ENCODE measurements at places on chromosomes 6 and 20. TPM values are rescaled to one million over a fixed set of nuclear protein-coding genes. Genes with fewer than 3 reads are reported as not detected.

DNA sequence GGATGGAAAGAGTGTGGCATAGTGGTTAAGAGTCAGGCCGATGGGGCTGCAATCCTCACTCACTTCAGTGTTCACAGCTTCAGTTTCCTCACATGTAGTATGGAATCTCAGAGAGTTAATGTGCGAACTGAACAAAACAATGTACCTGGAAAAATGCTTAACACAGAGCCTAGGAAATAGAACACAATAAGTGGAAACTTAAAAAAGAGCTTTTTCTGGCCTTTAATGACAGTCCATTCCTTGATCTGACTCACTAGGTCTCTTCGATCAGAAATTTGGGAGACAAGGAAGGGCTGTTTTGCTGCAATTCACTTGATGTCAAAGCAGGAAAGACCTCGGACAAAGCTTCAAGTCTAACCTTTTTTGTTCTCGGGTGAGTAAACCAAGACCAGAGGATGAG, 56.1 kb downstream of the KCNB1 start:
- DNase-seq = no peak

GRCh38 chr20:14696937-14697336, 359.5 kb upstream of the FLRT3 start:
- DNase-seq = no peak

- DNase-seq = no peak
These were observed 6.1 kb downstream of the RNF114 start for GRCh38 chr20:49942303-49942702.

DNA sequence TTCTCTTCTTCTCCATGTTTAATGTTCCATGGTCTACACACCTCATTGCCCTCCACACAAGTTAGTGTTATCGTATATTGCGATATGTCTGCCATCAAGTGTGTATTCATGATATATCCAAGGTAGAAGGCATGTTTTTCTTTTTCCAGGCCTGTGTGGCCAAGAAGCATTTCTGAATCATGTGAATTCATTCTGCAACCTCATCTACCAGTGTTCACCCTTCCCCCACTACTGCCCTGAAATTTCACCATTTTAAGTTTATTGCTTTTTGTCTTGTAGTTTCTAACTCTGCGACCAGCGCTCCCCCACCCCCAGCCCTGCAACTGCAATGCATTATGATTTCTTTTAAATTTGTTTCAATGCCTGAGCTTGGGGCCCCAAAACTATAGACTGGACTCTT, 618.0 kb upstream of the FLRT3 start:
- no peak for DNase-seq

DNA sequence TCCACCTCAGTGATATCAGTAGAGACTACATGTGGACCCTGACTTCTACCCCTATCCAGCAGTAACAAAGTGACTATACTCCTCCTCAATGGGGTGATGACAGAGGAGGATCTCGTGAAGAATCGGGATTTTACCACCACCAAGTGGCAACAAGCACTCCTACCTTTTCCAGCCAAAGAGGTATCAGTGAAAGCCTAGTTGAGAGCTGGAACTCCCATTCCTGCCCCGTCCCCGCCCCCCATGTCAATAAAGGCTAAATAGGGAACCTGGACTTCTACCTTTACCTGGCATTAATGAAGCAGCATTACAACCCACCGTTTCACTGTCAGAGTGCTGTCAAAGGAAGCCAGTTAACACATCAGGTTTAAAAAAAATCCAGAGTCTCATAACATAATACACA, 45.3 kb downstream of the RNF24 start:
- no peak for DNase-seq

DNA sequence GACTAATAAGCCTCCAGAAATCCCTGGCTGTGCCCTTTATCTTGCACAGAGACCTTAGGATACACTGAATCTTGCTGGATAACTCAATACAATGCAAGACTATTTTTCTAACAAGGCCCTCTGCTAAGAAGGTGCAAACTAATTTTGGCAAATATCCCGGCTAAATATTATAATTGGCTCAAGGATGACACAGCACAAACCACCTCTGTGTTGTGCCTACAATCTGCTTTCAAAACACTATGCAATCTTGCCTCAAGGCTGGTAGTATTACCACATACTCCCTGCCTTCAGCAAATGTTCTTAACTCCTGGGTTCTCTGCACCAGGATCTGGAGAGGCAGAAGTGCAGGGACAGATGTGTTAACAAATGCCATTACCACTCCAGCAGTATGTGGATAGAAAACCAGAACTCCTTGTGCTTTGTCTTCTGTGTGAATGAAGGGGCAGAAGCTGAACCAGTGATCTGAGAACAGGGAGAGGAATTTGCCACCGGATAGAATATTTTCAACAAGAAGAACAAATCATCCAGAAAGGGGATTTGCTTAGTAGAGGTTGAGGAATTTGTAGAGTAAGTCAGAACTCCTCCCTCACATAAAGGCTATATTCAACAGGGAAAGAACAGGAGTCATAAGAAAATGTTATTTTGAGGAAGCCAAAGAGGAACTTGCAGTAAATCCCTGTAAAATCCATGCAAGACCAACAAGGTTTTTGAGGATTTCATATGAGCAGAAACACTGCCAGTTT, 74.1 kb upstream of the SLC4A11 start:
- no peak for DNase-seq

DNA sequence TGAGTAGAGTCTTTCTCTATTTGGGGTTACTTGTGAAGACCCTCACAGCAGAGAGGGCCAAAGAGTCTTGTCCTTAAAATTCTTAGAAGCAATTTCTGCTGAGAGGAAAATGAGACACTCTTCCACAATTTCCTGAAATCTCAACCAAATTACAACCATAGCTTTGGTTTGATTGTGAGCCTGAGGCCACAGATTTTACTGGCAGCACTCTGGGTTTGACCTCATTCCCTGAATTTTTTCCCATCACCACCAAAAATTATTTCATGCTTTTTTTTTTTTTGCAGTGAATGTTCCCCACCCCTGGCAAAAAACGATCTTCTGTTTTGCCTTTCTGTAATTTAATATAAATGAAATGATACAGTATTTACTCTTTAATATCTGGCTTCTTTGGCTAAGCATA, 125.5 kb downstream of the THEMIS start:
- no peak for DNase-seq

DNA sequence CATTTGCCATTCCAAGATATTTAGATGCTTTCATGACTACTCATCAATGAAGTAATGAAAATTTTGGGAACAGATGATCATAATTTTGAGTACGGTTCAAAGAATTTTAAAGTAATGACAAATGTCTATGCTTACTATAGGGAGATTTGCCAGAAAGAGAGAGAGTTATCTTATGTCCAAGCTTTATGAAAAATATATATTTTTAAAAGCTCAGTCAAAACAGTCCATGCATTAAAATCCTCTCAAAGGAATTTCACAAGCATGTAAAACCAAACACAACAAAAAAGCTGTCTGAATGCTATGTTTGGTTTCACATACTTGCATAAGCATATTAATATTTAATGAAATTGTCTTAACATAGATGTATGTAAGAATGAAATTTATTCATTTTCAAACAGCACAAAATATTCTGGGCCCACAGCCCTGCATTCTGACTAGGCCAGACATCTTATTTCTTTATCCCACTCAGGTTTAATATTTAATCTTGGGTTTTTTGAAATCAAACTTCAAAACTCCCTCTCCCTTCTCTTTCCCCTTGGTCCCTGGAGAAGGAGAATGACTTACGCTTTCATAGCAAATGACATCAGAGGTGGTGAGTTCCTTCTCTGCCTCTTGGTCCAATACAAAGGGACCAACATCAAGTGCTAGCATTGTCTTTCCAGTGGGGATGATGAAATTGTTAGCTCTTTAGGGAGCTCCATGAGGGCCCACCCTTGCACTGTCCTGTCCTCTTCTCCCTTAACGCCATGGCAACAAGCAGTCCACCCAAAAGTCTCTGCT, 94.2 kb downstream of the ADAT2 start:
- DNase-seq = no peak

GRCh38 chr6:149336609-149336928, 19.1 kb downstream of the TAB2 start:
- no peak for DNase-seq

DNA sequence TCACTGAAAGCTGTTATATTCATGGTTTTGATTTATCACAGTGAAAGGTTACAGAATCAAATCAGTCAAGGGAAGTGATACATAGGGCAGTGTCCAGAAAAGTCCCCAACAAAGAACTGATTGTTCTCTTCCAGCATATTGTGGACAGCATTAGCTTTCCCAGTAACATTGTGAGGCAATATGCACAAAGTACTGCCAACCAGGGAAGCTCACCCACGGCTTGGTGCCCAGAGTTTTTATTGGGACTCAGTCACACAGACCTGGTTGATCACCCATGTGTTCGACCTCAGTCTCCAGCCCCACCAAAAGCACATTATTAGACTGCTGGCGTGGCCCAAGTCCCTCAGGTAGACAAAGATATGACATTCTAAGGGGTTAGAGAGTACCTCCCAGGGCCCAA, 76.0 kb downstream of the LCA5 start:
- DNase-seq = no peak

DNA sequence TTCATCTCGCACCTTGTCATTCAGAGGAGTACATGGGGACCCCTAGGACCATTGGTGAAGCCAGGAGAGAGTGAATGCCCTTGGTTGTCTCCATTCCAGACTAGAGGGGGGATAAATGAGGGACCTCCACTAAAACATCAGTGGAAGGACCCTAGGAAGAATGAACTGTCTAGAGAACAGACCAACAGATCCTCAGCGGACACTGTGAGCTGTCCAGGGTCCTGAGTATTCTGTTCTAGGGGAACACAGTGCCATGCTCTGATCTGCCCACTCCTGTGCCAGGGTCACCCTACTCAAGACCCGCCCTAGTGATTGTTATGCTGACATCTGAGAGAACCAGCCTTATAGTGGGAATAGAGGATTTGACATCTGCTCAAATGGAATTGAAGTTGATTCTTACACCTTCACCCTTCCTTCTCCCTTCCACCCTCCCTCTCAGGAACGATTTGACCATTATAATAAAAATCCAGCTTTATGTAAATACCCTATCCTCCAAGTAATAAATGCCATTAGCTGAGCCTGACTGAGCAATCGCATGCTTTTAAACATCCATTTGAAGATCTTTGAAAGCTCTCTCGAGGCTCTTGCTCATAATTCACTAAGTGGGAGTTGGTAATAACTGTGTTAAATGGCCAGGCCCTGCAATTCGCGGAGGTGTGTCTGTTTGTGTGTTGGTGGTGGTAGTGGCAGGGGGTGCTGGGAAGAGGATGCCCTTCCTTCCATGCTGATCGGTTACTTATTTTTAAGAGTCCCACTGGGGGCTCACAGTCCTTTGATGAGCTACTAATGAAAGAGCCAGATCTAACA, 43.6 kb upstream of the SLC32A1 start:
- no peak for DNase-seq

GRCh38 chr6:143270026-143270425, 180.5 kb downstream of the ADAT2 start:
- no peak for DNase-seq

DNA sequence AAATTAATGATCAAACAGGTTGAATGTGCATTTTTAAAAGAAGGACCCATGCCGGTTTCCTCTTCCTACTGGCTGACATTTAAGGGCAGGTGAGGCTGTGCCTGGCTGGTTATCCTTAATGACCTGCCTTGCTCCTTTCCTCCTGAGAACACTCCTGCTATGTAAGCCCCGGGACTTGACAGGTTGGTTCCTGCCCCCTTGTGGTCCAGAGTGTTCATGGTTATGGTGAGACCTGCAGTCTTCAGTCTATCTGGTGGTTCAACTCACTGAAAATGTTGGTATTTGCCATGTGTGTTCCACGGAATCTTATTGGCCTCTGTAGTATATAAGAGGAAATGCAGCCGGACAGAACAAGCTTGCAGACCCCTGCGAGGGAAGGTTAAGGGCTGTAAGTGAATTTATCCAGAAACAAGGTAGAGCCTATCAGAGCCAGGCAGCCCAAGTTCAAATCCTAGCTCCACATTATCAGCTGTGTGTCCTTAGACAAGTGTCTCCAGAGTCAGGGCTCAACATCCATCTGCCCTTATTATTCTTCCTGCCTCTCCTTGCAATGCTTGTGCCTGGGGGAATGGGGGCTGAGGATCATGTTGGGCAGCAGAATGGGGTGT, 5.2 kb upstream of the BPIFA3 start:
- no peak for DNase-seq

GRCh38 chr20:36925234-36925633, 26.3 kb downstream of the SAMHD1 start:
- DNase-seq = no peak

DNA sequence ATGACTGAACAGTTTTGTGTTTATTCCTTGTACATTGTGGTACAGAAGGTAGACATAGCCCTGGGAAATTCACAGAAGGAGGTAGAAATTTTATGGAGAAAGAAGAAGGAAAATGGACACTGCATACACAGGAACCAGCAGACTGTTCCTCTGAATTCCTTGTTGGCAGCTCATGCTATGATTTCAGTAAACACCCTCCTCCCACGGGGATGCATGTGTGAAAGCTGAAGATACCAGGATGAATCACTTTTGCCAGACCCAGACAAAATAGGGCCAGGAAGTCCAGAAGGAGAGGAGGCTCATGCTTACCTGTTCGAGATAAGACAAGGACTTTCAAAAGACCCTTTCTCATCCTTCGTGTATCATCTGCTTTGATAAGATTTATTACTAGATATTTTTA, 110.3 kb upstream of the GGTLC1 start:
- DNase-seq = no peak

DNA sequence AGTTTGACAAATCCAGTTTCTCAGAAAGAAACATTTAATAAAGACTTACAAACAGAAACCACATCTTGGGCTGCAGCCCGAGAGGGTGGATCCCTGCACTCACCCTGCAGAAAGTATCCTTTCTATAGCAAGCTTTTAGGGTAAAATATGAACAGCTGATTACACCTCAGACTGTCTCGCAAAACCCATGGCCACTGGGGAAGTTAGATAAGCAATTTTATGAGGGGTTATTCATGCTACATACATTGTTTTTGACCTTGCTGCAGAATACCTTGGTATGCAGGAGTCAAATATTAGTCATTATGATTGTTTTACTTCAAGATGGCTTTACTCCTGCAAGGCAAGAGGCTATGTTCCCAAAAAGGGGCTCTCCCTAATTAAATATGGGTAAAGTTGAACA, 126.9 kb downstream of the OR2B2 start:
- DNase-seq = no peak

DNA sequence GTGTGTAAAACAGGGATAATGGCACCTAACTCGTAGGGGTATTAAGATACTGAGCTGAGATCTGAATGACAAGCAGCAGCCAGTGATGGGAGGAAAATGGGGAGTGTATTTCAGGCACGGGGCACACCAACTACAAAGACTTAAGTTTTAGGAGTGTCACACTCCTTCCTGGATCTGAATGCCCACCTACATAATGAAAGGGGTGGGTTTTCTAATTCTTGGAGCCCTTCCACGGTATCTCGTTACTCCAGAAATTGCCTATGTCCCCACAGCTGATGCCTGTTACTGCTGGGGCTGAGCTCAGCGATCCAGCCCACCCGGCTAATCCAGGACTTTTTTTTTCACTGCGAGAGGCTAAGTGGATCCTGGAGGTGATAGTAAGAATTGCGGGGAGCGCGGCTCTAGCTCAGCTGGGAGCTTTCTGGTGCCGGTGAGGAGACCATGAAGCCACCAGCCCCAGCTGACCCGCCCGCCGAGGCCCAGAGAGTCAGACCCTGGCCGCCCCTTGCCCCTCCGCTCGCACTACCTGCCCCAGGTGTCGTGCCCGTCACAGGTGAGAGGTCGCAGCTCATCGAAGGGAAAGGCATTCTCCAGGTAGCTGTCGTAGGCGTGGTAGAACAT, 727 bp downstream of the EDEM2 start:
- no peak for DNase-seq

The IPCEF1 gene
- not detected for total RNA-seq

The HCRTR2 gene
- total RNA-seq = not detected

The TSPO2 gene
- not detected for total RNA-seq

The MYLK2 gene
- 1.3 TPM for total RNA-seq

The HLA-B gene
- total RNA-seq = 216 TPM

The FAM184A gene
- total RNA-seq = 0.56 TPM

The SLC4A11 gene
- 4.9 TPM for total RNA-seq
